ENCODE measurements at places on chromosomes 11 and 22.

- no peak for DNase-seq
Observed at GRCh38 chr22:20395907-20396287, 1.9 kb downstream of the ZNF74 start.

- no peak for DNase-seq
Observed at GRCh38 chr11:93155738-93156137, 42.1 kb downstream of the SLC36A4 start.

DNA sequence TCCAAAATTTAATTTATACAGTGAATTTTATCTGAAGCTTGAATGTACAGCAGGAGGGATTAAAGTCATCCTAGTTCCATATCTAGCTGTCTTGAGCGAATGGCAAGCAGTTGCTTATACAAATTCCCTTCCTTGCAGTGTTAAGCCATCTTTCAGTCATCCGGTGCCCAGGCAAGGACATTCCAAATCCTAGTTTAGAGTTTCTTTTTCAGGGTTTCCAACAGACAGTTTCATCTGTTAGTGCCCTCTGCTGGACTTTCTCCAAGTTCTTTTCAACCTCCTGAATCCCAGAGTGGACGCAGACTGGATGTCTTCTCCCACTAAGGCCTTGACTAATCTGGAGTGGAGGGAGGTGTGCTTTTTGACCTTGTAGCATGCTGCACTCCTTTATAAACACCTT is 45.4 kb downstream of the GRAMD1B start:
- no peak for DNase-seq

DNA sequence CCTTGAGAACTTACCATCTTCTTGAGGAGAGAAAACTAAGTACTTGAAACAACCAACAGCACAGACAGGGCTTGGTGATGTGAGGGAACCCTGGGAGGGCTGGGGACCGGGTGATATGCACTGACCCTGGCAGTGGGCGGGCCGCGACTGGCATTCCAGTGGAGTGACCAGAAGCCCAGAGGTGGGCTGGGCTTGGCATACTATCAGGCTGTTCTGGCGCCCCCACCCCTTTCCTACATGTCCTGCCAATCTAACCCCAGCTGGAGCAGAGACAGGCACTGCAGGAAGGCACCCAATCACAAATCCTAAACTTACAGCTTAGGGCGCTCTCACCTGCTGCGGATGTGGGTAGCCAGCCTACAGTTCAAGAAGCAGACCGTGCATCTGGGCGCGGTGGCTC is 54.0 kb upstream of the GCAT start:
- DNase-seq: no peak

- no peak for DNase-seq
Observed at GRCh38 chr11:1733716-1734640, 16.4 kb downstream of the IFITM10 start.

- no peak for DNase-seq
Observed at GRCh38 chr11:61814247-61814957, 2.4 kb downstream of the FADS1 start.

- DNase-seq: no peak
Observed at GRCh38 chr22:45334068-45334467, 24.3 kb downstream of the FAM118A start.

DNA sequence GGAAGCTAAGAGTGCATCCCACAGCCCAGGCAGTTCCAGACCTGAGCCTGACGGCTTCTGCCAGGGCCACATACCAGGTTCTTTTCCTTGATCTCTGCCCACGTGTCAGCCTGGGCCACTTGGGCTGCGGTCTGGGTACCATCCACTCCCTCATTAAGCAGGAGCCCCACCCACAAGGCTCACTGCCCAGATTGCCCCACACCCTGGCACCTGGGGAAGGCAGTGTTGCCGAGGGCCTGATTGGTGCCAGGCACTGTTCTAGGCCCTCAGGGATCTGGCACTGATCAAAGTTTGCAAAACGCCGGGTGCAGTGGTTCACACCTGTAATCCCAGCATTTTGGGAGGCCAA is 15.4 kb downstream of the GGA1 start:
- no peak for DNase-seq

DNA sequence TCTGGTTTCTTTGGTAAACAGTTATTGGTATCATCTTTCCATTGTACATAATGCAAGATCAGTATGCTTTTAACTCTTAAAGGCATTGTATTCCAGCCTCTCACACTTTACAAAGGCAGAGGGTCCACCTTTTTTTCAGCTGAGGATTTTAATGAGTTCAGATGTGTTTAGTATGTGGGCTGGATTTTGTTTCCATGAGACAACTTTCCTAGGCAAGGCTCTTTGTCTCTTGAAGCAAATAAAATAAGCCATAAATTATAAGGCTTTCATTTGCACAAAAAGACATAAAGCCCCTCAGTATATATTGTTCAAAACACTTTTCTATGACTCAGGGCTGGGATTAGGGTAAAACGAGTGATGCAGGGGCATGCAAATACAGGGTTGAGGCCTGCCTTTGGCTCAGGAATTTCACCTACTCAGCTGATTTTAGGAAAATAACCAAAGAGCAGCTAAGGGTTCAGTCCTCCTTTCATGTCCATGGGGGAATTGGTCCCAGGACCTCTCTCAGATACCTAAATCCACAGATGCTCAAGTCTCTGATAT is 7.6 kb downstream of the MMP20 start:
- DNase-seq: no peak

DNA sequence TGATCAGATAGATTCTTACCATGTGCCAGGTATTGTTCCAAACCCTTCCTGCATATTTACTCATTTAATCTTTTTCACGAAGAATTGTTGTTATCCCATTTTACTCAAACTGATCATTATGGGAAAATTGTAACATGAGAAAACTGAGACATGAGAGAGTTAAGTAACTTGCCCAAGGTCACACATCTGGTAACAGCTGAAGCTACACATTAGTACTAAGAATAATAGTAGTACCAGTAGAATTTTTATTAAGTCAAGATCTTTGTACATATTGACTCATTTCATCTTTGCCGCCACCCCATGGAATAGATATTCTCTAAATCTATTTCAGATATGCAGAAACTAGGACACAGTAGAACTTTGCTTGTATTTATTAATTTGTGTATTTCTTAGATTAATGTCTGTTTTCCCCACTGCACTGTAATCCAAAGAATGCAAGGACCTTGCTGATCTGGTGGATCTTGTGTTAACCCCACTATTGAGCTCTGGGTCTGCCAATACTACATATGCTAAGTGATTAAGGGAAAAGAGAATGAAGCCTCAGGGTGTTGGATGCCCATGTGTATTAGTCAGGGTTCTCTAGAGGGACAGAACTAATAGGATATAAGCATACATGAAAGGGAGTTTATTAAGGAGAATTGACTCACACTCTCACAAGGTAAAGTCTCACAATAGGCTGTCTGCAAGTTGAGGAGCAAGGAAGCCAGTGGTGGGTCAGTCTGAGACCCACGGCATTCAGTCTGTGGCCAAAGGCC is 72.8 kb downstream of the PARVA start:
- no peak for DNase-seq

- no peak for DNase-seq
Observed at GRCh38 chr11:57276169-57276970, 39.3 kb upstream of the APLNR start.

DNA sequence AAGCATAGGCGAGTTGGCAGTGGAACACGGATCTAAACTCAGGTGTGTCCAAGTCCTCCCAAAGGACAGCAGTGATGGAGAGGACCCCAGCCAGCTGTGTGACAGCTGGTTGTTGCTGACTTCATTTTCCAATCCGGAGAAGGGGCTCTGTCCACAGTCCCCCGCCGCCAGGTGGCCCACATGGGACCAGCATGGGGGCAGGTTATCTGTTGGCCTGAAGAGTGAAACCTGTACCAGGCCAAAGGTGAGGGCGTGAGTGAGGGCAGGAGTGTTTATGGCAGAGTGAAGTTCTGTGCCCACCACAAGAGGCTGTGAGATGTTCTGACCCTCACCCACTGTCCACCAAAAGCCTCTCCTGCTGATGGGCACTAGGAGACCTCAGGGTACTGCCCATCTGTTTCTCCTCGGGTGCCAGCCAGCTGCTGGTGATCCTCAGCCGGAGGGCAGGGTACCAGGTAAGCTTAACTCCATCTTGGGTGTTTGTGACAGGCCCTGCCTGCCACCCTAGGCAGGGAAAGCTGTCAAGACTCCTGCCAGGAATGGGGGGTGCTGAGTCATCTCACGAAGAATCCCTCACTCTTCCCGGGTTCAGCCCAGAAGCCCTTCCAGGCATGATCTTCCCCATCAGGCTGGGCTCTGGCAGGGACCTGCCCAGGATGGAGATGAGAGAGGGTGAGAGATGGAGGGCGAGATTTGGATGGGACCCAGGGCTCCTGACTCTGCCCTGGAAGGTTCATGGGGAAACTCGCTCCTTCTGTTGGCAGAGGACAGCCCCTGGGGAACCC is 15.5 kb upstream of the TAB1 start:
- no peak for DNase-seq

DNA sequence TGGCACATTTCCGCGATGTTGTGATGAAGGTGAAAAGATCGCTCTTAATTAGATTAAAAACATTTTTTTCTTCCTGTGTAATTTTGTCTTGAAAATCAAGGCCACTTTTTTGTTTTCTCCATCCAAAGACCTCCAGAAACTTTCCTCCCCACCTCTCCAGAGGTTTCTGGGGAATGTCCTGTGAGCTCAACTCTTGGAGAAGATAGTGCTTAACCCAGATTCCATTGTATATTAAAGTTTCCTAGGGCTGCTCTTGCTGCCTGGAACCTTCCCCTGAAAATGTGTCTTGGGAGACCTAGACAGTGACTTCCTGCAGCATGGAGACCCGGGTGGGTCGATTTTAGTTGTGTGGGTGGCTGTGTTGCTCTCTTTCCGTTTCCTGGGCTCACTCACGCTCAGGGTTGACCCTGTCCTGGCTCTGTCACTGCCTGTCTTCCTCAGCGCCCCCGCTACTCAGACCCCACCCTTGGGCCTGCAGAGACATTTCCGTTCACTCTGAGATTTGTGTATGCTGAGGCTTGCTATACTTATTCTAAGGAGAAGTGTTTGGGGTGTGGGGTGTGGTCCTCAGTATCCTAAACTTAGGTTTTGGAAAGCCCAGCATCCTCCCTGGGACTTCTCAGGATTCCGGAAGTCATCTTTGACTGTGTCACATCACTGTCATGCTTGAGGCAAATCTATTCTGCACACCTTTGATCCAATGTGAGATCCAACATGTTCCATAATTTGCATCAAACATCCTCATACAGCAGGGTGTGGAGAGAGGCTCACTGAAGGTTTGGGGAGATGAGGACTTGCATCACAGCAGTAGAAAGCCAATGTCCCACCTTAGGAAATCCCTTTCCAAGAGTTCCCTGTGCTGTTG is 47.2 kb downstream of the KCNQ1OT1 start:
- DNase-seq: no peak
